ENCODE measurements at places on chromosomes 5 and 9.

DNA sequence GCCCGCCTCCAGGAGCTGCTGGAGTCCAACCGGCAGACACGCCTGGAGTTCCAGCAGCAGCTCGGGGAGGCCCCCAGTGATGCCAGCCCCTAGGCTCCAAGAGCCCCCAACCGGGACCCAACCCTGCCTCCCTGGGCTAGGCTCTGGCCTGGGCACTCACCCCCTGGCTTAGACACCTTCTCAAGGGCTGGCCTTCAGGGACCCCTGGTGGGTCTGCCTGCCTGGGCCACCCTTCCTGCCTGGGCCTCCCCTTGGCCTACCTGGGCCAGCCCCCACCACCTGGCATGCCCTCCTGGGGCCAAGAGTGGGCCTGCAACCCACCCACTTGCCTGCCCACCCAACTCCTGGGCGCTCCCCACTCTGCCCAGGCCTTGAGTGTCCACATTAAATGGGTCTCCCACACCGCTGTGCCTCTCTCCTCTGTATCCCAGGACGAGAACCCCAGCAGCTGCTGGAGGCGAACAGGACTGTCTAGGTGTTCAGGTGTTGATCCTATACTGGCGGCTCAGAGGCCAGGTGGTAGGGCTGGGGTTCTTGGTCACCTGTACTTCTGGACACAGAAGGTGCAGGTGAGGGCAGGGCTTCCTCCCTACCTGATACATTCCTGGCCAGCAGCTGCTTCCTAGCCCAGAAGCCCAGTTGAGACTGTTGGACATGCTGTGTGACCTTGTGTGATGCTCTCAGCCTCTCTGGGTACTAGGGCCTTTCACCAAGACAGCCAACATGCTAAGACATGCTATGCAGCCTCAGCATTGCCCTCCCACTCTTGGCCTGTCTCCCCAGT lies 3.6 kb downstream of the BBLN start:
- ATAC-seq: no peak

DNA sequence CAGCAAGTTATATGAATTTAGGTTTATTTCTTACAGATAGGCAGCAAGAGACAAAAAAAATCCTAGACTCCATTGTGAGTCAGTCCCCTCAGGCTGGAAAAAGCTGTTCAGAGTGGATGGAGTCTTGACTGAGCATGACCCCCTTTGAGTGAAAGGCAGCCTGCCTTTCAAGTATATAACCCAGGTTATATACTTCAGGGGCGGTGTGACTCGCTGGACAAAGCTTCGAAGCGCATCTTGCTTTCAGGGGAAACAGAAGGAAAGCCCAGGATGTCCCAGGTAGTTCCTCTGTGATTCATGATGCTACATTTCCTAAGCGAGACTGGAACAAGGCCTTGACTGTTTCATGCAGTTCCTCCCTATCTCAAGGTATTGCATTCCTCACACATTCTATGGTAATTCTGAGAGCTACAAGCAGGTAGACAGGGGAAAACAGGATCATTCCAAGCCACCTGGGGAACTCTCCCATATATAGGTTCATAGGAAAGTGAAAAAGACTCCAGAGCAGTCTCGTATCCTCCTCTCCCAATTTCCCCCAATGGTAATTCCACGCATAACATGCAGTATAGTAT lies 1244.1 kb upstream of the CDH6 start:
- no peak for ATAC-seq

DNA sequence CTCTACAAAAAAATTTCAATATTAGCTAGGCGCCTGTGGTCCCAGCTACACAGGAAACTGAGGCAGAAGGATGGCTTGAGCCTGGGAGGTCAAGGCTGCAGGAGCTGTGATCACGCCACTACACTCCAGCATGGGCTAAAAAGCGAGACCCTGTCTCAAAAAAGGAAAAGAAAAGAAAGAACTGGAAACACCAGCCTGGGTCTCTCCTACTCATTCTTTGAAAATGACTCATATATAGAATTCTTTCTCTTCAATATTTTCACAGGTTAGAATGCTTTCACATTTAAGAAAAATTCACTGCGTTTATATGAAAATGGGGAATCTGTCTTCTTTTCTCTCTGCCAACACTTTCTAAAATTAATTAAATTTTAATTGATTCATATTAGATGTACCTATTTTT lies 115.6 kb downstream of the TRPM6 start:
- ATAC-seq: no peak

DNA sequence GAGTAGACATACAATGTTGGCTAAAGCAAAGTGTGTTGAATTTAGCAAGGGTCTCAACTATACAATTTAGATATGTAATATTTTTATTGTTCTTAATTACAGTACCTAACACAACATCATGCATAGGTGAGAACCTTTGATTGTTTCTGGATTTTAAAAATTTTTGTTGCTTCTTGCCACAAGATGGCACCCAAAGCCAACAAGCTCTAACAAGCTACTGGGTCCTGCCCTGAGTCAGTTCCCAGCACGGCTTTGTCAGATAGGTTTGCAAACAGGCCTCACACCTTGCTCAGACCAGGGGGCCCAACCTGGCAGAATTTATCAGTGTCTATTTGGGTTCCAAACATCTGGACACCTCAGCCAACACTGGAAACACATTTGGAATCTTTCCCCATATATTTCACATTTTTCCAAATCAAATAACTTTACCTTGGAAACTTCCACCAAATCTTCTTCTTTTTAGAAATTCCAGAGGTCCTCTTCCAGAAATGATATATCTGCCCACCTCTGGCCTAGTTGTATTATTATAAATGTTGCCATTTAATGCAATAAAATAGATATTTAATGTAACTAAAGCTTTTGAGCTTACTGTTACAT lies 49.5 kb upstream of the EGFLAM start:
- no peak for ATAC-seq

DNA sequence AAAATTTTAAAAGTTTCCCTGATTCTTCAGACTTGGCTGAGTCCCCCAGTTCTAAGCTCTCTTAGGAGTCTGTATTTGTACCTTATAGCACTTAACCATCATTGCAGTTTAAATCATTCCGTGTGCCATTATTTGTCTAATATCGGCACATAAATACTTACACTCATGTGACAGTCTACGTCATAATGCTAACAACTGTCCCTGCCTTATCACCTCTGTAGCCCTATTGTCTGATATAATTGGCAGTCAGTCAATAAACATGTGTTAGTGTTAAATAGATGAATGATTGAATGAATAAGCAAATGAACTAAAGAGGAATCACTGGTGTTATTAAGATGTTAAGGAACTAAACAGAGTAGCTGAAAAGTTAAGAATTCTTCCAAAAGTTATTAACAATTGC lies 287.8 kb downstream of the EBF1 start:
- no peak for ATAC-seq

GRCh38 chr5:135476615-135477581 lies 24.7 kb upstream of the TIFAB start:
- no peak for ATAC-seq
